ENCODE measurements at places on chromosomes 4 and X.

DNA sequence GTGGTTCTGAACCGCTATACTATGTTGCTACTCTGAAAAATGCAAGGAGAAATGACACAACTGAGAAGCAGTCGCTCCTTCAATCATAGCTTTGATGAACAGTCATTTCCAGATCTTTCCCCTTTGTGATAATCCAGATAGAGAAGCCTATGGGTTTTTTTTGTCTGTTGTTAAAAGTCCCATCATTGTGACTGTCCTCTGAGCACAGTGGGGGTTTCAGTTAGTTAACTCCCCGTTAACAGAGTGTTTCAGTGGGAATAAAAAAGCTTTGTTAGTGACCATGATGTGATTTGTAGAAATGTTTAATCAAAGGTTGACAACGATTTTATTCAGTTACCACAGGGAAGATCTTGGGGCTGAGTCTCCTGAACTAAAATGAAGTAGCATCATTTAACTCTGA lies 176.2 kb upstream of the MAOA start:
- no peak for DNase-seq

- DNase-seq = no peak
These were observed 680.8 kb upstream of the FAM241A start for GRCh38 chr4:111464251-111465045.

GRCh38 chr4:71151054-71151453 lies 157.6 kb downstream of the DCK start:
- no peak for DNase-seq

DNA sequence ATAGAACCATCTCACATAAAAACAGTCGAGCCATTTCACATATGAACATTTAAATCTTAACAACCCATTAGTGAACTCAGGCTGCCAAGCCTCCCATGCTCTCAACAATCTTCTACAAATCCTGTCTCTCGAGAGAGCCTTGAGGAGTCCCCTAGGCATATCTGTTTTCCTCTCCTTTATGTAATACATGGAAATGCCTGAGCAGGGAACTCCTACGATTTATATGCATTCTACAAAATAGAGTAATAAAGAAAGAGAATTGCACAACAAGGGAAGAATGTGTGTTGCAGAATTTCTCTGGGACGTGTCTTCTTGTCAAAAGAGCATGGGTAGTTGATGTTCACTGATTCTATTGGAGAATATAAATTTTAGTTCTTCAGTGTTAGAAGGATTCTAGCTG lies 101.8 kb upstream of the VCX2 start:
- DNase-seq = no peak

DNA sequence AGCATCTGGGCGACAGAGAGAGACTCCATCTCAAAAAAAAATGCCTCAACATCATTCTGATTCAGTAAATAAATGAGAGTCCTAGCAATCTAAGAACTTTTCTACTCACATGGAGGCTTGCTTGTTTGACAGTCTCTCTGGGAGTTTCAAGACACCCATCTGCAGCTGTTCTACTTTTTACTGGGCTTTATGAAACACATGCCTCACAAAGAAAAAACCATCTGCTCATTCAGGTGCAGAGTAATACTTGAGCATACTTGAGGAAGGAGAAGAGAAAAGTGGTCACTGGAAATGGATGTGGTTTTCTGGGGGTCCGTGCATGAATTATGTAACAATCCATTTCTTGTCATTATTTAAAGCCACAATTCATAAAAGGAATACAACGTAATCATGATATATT lies 87.1 kb upstream of the DDX53 start:
- DNase-seq = no peak

Measured in right atrium auricular region (tissue), 2 donors.